ENCODE measurements at places on chromosomes 3 and 15. TPM values are rescaled to one million over a fixed set of nuclear protein-coding genes. Genes with fewer than 3 reads are reported as not detected.

Gene COMMD4
- 40.7 TPM for total RNA-seq

Gene CNBP
- 476 TPM for total RNA-seq

Gene UBA7
- total RNA-seq = 19.7 TPM

Gene MASP1
- total RNA-seq = 144 TPM

Gene NOP10
- total RNA-seq = 136 TPM

Gene STIMATE
- 6.1 TPM for total RNA-seq

Gene SCAMP5
- 1.2 TPM for total RNA-seq

Gene POLR2M
- 47.1 TPM for total RNA-seq

Gene CHSY1
- total RNA-seq = 12.7 TPM

Gene RFTN1
- 25.8 TPM for total RNA-seq
